DMS153 (cell line): ENCODE measurements at places on chromosomes 11 and 22.

- no peak for DNase-seq
Measured at GRCh38 chr11:105226091-105226490, 86.5 kb upstream of the CARD18 start.

DNA sequence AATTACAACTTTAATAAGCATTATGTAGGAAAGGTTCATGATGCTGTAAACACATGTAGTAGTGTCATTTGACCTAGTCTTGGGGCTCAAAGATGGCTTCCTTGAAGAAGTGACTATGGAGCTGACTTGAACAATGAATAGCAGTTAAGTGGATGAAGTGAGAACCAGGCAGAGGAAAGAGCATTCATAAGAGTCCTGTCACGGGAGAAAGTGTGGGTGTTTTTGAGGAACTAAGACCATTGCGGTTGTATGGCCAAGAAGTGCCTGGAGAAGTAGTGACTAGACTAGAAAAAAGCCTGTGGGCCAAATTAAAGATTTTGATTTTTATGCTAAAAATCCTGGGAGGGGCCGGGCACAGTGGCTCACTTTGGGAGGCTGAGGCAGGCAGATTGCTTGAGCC lies 7.2 kb upstream of the IL18BP start:
- DNase-seq, result no peak

DNA sequence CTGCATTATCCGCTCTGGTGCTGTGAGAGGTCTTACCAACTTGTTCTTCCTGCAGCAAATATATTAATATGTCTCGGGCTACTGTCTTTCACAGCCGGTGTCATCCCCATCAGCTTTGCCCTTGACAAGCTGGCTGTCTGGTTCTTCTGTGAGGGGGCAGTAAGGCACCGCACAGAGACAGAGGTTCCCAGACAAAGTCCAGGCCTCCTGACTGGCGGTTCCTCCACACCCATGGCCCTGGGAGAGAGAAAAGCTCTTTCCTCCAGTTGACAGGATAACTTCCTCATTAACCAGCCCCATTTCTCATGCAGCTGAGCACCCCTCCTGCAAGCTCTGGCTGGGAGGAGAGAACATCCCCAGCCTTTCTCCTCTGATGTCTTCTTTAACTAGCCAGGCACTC lies 212.5 kb upstream of the SEZ6L start:
- no peak for DNase-seq

GRCh38 chr11:65425105-65425970 lies 2.7 kb downstream of the NEAT1 start:
- no peak for DNase-seq

DNA sequence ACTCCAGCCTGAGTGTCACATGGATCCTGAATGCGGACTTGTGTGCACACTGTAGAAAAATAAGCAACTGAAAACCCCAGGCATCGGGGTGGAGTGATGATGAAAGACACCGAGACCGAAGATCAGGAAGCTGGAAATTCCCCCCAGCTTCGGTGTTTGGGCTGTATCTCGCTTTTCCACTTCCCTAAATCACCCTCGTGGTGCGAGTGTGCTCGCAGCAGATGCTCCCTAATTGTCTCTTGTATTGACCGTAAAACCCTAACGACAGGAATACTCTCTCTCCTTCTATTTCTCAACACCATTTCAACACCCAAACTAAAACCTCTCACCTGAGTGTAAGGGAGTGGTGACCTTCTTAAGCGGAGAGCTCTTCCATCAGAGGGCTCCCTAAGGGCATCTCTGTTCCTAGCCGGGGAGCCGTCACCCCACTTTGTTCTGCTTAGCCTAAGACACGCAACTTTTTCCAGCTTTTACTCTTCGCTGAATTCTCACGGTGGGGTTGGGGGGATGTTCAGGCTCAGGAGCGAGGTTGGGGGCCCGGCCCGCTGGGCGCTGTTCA lies 635 bp upstream of the GRK3 start:
- DNase-seq, result no peak

DNA sequence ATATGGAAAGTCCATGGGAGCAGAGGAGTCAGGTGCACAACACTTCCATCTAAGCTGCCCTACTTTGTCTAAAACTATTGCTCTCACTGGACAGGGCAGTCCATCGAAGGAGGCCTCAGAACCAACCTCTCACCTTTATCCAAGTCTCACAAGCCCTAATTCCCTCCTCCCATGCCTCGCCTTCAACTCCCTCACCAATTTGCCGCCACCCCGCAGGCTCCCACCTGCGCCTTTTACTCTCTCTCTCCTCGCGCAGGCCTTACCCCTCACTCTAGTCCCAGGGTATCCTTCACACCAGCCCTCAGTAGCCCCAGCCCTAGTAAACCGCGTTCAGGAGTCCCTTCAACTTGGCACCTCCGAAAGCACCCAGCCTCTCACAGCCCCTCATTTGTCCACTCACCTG lies 451 bp downstream of the FHIP1B start:
- no peak for DNase-seq

DNA sequence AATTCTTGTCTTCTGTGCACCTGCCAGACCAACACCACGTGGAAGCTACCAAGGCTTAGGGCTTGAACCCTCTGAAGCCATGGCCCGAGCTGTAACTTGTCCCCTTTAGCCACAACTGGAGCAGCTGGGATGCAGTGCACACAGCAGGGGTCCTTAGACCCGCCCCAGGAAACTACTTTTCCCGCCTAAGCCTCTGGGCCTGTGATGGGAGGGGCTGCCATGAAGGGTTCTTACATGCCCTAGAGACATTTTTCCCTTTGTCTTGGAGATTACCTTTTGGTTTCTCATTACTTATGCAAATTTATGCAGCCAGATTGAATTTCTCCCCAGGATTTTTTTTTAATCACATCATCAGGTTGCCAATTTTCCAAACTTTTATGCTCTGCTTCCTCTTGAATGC lies 9.7 kb downstream of the PATE3 start:
- no peak for DNase-seq

- DNase-seq, result no peak
Measured at GRCh38 chr11:132772703-132773545, 759.4 kb downstream of the OPCML start.
